ENCODE measurements at places on chromosomes 1 and 21.

DNA sequence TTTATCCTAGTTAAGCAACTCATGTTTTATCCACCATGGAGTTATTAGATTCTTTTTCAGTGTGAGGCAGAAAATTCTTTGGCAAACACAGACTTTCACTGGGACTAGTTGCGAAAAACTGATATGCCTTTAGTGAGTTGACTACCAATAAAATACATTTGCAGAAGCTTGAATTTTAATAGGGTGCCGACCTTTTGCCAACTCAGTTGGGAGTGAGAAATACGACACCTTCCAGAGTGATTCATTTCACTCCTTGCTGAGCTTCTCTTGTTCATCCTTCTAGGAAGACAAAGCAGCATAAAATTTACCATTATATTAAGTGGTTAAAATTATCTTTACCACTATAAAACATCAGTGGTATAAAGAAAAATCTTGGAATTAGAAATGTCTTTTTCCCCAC is 1.2 kb upstream of the KRTAP23-1 start:
- DNase-seq = no peak

DNA sequence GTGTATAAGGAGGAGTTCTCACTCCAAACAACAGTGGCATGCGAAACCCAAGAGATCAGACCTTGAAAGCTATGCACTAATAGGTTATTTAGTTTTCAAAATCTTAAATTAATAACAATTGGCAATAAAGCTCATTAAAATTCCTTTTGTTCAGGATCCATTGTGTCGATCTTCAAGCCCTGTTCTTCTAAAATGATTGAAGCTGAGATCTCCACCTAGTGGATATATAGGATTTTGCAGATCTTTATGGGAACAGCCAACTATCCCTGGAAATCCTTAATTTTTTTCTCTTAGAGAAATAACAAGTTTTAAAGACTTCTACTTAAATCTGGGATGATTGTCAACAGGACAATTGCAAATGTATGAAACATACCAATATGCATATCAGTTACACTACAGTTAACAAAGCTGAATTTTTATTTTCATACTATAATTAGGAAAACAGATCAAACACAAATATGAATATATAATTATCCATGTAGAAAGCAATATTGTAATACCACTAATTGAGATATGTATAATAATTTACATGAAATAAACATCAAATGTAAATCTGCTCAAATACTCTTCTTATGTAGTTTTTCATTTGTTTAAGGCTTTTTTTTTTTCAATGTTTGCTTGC is 43.3 kb downstream of the LRRC53 start:
- no peak for DNase-seq

- no peak for DNase-seq
Measured at GRCh38 chr1:21341022-21341421, 50.8 kb upstream of the ECE1 start.

- no peak for DNase-seq
Measured at GRCh38 chr1:15698201-15698600, 14.1 kb downstream of the PLEKHM2 start.

DNA sequence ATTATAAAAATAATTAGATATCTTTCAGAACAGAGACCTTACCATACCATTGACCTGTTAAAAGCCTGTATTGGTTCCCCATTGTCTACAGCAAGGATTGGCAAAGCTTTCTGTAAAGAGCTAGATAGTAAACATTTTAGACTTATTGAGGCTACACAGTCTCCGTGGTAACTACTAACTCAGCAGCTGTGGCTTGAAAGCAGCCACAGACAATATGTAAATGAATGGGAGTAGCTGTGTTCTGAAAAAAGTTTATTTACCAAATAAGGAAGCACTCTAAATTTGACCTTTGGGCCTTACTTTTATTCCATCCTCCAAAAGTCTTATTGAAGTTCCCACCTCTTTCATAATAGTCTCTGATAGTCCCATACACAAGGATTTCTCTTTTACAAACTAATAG is 39.7 kb downstream of the NUP210L start:
- no peak for DNase-seq

- no peak for DNase-seq
Measured at GRCh38 chr21:27799861-27800260, 833.0 kb upstream of the ADAMTS5 start.

DNA sequence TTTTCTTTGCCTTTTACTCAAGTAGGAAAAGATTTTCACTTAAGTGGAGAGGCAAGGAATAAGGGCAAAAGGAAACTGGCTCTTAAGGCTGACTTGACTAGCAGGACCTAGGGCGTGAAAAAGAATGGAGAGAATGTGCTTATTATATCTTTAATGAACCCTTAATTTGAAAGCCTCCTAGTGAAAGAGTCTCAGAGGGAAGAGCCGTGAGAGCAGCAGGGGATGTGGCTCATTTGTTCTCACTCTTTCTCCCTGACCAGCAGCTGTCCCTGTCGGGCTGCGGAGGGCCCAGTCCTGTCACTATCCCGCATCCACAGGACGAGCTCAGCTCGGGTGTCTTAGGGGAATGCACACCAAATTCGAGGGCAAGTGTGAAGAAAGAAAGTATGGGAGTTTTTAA is 180.1 kb downstream of the EDEM3 start:
- DNase-seq = no peak

DNA sequence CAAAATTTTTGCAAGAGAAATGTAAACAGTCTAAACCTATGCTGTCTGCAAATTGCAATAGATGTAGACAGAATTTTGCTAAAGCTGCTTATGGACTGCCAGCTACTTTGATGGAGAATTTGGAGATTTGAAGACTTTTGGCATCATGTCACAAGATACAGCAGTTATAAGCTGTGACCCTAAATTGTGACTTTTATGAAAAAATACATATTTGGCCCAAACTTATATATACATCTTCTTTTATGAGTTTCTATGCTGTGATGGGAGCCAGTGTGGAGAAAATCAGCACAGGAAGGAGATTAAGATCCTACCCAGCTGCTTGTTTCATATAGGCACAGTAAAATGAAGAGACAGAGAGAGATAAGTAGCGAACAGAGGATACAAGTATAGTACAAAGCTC is 1595.4 kb downstream of the PLA2G4A start:
- no peak for DNase-seq

DNA sequence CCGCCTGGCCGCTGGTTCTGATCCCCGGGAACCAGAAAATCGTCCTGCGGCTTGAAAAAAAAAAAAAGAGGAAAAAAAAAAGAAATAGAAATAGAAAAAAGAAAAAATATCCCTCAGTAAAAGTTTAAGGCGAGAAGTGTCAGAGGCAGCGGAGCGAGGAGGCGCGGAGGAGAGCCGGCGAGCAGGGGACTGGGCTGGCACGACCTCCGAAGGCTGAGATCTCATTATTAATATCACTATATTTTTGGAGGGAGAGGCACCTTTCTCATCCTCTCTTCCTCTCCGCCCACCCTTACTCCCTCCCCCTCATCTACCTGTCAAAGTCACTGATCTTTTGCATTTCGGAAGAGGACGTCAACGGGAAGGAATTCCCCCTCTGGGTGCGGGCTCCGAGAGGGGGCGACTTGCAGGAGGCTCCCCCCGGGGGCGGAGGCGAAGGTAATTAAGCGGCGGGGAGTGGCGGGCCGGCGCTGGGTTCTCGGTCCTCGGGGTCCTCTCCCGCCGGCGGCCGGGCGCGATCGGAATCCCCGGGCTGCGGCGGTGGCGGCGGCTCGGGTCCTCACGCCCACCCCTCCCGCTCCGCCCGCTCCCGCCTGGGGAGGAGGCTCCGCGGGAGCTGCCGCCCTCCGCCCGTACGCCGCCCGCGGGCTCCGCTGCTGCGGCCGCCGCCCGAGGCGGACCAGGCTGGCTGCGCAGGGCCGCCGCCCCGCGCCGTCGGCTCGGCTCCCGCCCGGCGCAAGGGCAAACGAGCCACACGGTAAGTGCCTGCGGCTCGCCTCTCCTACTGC is at the start of gene NTNG1:
Gene NTNG1 (plus strand): TSS at position 337 of the 788 bp plus-strand sequence.
- peak; percentile 9 for DNase-seq
